ENCODE measurements at places on chromosomes 1 and 21.

- DNase-seq = no peak
Measured at GRCh38 chr1:229900220-229900619, 166.8 kb upstream of the GALNT2 start.

GRCh38 chr1:69711190-69711930 is 143.6 kb downstream of the LRRC7 start:
- DNase-seq = no peak

DNA sequence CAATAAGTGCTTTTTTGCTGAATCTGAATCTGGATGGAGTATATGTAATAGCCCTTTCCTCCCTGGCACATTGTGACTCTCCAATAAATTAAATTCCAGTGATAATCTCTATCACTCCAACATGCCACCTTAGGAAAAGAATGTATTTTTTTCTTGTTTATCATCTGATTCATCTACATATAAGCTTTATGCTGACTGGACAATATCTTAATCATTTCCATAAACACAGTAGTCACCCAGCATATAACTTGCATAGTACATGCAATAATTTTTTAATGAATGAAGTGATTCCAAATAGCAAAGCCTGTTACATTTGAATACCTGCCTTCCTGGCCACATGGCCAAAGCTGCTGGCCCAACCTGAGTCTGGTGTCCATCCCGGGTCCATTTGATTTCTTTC is 477.6 kb upstream of the USP24 start:
- DNase-seq = no peak

- no peak for DNase-seq
Measured at GRCh38 chr1:204940591-204940990, 69.9 kb downstream of the NFASC start.

- no peak for DNase-seq
Measured at GRCh38 chr1:243525085-243525487, 269.2 kb downstream of the SDCCAG8 start.

- DNase-seq = no peak
Measured at GRCh38 chr1:110086961-110087360, 16.5 kb upstream of the ALX3 start.

DNA sequence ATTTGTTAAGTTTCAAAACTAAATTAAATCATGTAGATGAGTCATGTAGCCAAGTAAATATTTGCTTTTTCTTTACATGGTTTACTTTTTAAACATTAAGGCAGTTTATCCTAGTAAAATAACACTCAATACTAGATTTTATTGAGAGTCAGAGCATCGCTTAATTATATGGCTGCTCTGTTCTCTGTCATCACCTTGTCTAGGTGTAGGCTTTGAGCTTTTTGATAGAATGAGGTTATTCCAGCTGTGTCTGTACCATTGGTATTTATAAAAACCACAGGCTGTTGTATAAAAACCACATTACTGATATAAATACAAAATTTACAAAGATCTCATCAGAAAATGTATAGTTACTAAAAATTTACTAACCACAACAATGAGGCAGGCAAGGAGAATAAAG is 42.5 kb upstream of the GPR52 start:
- no peak for DNase-seq

DNA sequence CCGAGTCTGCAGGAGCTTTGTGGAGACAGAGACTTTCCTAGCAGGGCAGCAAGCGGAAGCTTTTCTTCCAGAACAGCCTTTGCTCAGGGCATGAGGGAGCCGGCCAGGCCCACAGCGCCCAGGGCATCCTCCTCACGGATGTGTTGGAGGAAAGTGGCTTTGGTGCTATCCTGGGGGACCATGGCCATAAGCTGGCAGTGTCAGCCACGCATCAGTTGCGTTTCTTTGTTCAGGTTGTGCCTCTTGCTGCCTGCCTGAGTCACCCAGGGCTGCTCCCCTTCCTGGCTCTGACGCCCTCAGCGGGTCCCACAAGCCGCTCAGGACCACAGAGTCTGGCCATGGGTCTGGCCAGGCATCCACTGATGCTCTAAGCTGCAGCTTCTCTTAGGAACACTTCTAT is 39.6 kb upstream of the PRSS38 start:
- DNase-seq = no peak

- DNase-seq = no peak
Measured at GRCh38 chr1:204102739-204103430, 30.0 kb downstream of the SOX13 start.

DNA sequence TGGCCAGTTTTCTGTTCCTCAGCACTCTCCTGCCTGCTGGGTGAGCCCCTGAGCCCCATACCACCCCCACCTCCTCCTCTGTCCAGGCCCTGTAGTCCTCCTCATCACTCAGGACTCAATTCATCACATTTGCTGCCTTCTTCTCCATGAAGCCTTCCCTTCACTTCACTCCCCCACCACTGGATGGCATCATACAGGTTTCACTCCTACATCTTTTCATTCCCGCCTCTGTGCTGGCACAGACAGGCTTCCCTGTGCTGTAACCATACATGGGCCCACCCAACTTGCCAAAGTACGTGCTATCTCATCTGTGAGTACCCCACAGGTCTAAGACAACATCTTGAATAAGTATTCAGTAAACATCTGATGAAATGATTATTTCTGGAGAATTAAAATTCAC is 56.9 kb downstream of the SLC45A1 start:
- no peak for DNase-seq

DNA sequence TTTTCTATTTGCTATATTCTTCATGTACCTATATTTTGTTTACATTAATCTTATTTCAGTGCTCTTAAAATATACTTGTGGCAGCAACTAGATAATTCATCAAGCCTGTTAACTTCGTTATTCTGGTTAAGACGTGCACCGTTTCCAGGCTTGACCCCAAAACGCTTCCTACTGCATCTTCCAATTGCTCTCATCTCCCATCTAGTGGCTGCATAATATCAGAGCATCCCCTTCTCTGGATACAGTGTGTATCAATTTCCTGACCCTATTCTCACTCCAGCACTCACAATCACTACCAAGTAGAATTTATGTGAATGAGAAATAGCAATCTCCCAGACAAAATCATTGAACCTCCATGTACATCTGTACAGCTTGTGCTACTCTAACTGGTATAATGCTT is 1280.3 kb upstream of the B3GALT2 start:
- no peak for DNase-seq

DNA sequence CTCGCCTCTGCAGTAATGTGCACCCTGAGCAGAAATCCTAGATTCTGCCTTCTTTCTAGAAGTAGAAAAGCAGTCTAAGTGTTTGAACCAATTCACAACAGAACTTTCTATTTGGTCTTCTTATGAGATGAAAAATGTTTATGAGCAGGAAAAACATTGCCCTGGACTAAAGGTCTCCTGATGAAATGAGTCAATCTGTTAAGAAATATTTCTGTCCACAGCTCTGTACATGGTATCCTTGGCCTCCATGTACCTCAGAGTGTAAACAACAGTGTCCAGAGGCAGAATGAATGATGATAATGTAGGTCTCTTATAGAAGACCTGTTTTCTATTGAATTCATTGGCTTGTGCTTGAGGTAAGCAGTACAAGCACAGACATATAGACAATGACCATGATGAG is 6.2 kb upstream of the APCS start:
- no peak for DNase-seq

GRCh38 chr21:35222021-35222420 is 172.9 kb upstream of the RUNX1 start:
- no peak for DNase-seq

GRCh38 chr21:16644685-16645084 is 868.2 kb upstream of the CXADR start:
- no peak for DNase-seq

Measured in CD4-positive, alpha-beta T cell treated with Interleukin-4 for 4 hours (primary cell).